ENCODE measurements at places on chromosomes 2 and 18. TPM values are rescaled to one million over a fixed set of nuclear protein-coding genes. Genes with fewer than 3 reads are reported as not detected.

- DNase-seq = no peak
These were observed 4.2 kb downstream of the TFPI start for GRCh38 chr2:187549951-187550555.

GRCh38 chr18:60191926-60192325 lies 180.6 kb downstream of the MC4R start:
- no peak for DNase-seq

DNA sequence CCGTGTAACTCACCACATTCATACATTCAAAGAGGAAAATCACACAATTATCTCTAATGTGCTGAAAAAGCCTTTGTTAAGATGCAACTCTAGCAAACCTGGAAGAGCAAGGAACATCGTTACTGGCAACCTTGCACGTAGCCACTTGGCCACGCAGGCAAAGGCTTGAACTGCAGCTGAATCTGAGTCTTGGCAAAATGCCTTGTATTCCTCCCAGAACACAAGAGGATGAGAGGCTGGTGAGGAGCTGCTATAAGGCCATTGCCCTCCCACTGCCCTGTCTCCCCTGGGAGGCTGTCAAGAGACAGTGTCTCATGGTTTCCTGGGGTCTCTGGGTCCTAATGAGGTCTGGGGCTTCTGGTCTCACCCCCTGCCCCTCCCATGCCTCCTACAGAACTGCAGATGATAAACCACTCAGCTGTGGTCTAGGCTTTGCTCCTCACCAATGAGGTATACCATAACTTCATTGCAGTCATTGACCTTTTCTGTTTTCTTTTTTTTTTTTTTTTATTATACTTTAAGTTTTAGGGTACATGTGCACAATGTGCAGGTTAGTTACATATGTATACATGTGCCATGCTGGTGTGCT lies 141.4 kb downstream of the SPP2 start:
- DNase-seq = peak; percentile 60

DNA sequence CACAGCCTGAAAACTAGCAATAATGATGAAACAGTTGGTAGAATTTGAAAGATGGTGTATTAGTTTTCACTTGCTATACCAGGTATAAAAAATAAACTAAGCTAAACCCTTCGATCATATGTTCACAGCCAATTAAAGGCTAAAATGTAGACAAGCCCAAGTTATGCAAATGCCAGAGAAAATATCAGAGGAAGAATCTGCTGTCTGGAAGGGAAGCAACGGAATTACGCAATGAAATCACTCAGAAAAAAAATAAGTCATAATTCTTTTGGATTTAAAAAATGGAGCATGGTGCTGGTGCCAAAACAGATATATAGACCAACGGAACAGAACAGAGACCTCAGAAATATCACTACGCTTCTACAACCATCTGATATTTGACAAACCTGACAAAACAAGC lies 108.3 kb downstream of the ARL4C start:
- DNase-seq = no peak

DNA sequence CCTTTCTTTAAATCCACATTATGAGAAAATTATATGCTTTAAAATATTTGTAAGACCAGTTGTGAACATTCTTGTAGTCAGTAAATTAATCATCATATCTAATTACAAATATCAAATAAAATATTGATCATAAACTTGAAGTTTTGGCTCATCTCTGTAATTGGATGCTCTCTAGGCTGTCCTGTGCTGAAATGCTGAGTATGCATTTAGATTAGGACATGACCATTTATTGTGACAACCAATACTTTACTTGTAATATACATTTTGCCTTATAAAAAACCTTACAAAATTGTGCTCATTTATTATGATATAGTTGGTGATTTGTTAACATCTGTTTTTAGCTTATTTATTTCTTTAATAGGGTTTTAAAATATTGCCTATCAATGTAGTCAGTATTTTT lies 116.1 kb upstream of the DOCK10 start:
- DNase-seq = no peak

Gene SLC20A1
- 43.3 TPM for polyA plus RNA-seq

Gene EGR4
- polyA plus RNA-seq = not detected
